ENCODE measurements at places on chromosomes 13 and 19.

- no peak for DNase-seq
These were observed 1.1 kb upstream of the ARHGAP35 start for GRCh38 chr19:46859637-46860124.

DNA sequence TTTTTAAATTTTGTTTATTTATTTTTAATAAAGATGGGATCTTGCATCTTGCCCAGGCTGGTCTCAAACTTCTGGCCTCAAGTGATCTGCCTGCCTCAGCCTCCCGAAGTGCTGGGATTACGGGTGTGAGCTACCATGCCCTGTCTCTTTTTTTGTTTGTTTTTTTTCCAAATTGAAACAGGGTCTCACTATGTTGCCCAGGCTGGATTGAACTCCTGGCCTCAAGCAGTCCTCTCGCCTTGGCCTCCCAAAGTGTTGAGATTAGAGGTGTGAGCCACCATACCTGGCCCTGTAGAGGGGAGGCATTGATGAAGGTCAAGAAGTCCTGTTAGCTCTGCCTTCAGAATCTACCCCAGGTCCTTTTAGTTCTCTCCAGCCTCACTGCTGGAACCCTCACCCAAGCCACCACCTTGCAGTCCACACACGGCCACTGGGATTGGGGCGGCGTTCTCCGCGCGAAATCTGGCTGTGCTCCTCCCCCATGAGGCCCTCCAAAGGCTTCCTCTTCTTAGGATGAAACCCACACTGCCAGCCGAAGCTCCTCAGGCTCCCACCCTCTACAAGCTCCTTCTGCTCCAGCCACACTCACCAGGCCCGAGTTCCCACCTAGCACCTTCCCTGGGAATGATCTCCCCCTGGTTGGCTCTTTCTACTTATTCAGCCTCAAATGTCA, 34.9 kb downstream of the ACTN4 start:
- DNase-seq: no peak

DNA sequence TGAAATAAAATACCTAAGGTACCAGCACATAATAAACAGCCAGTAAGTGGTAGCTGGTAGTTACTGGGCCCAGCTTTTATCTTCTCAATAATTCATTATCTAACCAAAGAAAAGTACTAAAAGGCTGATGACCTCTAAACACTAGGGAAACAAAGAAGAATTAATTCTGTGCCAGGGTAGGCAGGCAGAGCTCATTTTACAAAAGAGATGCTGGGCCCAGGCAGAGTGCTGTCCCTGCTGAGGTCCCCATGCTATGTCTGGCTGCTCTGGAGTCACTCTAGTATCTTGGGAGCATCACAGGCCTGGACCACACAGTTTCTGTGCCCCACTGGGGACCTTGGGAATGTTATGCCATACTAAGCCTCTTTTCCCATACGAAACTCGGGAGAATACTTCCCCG, 18.2 kb downstream of the ZNF507 start:
- DNase-seq: no peak

GRCh38 chr19:32388393-32388855, 17.1 kb upstream of the DPY19L3 start:
- DNase-seq: no peak

GRCh38 chr19:7928741-7929701, 3.1 kb upstream of the CTXN1 start:
- DNase-seq: peak; percentile 65

DNA sequence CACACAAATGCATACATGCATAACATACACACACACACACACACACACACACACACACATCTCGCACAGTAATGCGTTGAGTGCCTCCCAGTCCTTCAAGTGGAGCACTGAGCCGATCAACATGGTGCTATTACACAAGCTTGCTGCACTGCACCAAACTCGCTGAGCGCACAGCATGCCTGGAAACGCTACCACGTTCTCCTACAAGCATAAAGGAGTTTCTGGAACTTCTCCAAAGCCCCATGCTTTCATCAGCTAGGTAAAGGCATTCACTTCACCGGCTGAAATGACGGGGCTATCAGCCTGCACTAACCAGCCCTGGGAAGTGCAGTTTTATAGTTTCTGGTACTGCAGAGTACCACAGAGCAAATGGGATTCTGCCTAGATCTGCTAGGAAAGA, 92.7 kb downstream of the FGF14 start:
- DNase-seq: no peak

- DNase-seq: no peak
These were observed 12.7 kb downstream of the ATP4B start for GRCh38 chr13:113645329-113645728.

GRCh38 chr13:96214824-96215445, 125.0 kb downstream of the HS6ST3 start:
- DNase-seq: no peak

DNA sequence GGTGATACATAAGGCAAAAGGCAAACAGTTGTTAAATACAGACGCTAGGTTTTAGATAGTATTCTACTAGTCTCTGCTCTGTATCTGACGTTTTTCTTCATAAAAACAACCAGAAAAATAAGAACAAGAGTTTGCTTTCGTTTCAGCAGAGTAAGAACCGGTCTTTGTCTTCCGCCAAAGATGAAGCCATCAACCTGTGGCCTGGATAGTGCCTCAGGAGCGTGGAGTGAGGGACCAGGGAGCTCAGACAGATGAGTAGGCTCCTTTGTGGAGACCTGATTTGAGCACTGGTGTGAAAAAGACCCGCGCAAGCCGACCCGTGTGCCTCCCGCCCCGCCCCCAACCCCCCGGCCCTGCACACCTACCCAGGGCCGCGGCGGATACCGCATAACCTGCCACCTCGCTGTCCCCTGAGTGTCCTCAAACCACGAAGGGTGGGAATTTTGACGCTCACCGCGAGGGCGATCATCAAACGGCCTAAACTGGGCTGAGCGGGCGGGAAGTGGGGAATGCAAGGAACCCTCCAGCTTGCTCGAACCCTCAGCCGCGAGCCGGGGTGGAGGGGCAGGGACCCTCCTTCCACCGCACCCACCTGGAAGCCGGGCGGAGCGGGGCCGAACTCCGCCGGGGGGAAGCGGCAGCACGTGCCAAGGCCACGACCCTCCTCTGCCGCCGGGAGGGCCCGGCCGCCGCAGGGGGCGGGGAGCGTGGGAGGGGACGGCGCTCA, 866 bp upstream of the LMO7 start:
- DNase-seq: no peak

DNA sequence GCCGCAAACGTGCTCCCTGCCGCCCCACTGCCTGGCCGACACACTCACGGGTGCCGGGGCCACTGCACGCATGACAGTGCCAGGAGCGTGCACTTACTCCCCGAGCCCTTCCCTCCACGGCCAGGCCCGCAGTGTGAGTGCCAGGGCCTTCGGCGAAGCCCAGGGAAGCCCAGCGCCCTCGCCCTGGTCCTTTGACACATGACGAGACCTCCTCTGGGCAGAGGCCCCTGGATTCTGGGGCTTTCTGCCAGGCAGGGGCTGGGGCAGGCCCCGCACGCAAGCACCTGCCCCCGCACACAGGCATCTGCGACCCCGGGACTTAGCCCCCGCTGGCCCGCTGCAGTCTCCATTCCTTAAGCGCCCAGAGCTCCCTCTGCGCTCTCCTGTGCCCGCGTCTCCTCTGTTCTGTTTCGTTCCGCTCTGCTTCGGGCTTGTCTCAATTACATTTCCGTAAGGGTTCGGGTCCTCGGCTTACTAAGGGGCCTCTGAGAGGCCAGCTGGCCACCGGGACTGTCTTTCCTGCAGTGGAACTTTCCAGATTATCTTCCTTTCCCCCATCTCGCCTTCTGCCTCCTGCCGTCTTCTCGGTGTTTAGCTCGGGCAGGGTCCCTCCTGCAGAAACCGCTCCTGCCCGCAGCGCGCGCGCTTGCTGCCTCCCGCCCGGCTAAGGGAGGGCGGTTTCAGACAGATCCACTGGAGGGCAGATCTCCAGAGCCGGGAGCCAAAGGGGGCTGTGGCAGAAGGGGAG, 98.8 kb downstream of the ING1 start:
- DNase-seq: no peak

GRCh38 chr19:53903055-53903680, 5.9 kb upstream of the CACNG7 start:
- no peak for DNase-seq

- no peak for DNase-seq
These were observed 6.0 kb downstream of the TMIGD2 start for GRCh38 chr19:4295972-4296771.

DNA sequence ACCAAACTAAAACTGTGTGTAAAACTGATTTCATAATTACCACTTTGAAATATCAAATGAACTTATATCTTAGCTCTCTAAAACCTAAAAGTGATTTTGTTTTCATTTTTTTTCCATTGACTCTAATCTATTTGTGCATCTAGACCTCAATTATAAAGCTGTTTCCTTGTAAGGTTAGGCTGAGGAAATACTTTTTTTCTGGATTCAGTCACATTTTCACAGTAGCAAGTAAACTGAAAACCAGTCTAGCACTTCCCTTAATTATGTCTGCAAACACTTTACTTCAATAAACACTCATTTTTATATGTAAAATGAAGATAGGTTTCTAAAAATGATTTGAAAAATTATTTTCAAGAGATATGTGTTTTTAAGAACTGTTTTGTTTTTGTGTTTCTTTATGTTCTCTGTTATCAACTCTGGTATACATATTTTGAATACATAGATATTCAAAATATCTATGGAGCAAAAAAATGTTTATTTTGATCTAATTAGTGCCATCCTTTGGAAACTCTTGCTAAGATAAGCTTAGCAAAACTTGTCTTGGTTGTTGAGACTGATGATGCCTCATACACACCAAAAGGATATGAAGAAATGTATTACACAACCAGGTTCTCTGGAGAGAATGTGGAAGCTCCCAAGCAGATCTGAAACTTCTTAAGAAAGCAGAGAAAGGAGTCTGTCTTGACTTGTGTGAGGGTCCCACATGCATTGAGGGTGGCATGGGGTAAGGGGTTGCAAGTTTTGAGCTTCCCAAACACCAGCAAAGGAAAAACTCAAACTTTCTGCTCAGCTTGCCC, 1887.4 kb downstream of the PCDH9 start:
- DNase-seq: no peak

- DNase-seq: no peak
These were observed 103.4 kb upstream of the POSTN start for GRCh38 chr13:37701972-37702371.

- DNase-seq: no peak
These were observed 450 bp downstream of the NDUFA11 start for GRCh38 chr19:5903056-5903623.

- DNase-seq: no peak
These were observed 10.8 kb downstream of the DNMT1 start for GRCh38 chr19:10183926-10184325.

DNA sequence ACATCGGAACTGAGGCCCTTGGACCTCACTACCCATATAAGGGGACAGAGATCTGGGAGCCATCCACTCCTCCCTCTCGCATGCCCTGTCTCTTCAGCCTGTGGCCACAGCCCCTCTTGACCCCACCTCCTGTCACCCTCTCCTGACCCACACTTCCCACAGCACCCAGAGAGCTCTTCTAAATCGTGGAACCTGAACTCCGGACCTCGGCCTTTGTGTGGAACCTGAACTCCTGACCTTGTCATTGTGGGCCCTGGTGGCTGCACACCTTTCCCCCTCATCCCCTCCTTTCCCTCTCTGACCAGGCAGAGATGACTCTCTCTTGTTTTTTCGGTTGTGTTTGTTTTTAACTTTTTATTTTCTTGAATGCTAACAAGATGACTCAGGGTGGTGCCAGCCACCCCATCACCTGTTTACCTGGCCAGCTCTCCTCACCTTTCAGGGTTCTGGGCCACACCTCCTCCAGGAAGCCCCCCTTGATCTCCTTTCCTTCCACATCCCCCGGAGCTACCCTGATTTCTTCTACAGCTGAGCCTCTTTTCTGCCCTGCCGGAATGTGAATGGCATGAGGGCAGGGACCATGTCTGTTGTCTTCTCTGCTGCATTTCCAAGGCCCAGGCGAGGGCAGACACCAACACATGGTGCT, 5.1 kb downstream of the MRPL4 start:
- DNase-seq: no peak

DNA sequence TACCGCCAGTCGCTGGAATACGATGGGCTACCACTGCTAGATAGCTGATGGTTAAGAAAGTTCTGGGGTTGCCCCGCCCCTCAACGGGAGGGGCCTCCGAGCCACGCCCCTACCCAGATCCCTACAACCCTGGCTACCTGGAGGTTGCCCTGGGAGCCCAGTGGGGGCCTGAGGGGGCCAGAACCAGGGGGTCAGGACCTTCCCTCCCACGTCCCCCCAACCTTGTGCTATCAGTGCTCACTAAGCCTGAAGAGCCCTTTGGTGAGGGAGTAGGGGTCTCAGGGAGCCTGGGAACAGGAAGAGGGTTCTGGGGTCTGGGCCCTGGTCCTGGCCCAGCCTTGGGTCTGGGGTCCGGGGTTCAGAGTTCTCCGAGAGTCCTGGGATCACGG, 8.9 kb downstream of the OCEL1 start:
- peak; percentile 74 for DNase-seq

- no peak for DNase-seq
These were observed 84.5 kb downstream of the LRRC63 start for GRCh38 chr13:46296115-46296822.

DNA sequence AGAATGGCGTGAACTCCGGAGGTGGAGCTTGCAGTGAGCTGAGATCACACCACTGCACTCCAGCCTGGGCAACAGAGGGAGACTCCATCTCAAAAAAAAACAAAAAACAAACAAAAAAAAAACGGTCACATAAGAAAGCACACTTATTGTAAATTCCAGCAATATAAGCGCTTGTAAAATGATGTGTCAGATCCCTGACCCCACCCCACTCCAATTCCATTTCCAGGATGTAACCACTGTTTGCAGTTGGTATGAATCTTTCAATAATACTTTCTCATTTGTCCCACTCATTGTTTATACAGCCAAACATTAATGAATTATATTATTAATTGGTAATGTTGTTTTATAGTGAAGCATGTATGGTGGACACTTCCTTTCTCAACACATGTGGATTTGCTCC, 15.9 kb upstream of the CEACAM1 start:
- DNase-seq: no peak

GRCh38 chr19:12789904-12790619, 1.2 kb upstream of the JUNB start:
- DNase-seq: peak; percentile 80

Measured in activated naive CD4-positive, alpha-beta T cell treated with anti-CD3 and anti-CD28 coated beads, Interleukin-2, amount 50 U/mL, for 16 hours (primary cell).